ENCODE measurements at places on chromosomes 13 and 19.

DNA sequence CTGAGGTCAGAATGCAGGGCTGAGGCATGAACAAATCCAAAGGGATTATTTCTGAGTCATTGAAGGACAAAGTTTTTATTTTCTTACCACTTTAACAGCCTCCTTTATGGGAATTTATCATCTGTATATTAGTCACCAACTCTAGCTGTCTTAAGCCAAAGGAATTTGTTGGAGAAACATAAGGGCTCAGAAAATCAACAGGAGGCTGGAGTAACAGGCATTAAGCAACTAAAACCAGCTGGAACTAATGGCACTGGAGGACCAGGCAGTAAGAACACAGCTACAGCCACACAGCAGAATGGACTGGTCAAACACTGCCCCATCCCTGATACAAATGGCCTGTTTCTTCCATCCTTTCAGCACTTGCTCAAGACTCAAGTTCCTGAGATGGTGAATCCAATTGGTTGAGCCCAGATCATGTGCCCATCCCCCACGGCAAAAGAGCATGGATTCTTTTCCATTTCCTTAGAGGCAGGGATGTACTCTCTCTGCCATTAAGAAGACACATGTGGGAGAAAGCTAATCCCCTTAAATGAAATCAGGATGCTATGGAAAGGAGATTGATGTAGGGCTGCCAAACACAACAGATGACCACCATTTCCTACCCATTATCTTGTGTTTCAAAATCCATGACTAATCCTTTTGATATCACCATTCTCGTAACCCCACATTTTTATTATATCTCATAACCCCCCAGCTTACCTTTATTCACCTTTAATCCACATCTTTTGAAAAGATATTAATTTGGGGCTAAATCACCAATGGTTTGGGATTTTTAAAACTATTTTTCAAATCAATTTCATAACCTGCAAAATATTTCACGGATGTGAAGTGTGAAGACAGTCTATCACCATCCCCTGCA lies 157.0 kb upstream of the FNDC3A start:
- peak; percentile 62 for DNase-seq

- no peak for DNase-seq
Measured at GRCh38 chr13:51900471-51900870, 38.7 kb downstream of the CCDC70 start.

GRCh38 chr19:55813906-55814305 lies 17.9 kb downstream of the NLRP11 start:
- no peak for DNase-seq

GRCh38 chr19:17331045-17331558 lies 3.6 kb downstream of the ANO8 start:
- DNase-seq = no peak

Measured in AG08396 (cell line).